ENCODE measurements at places on chromosomes 6 and 20.

GRCh38 chr6:16057446-16057845 lies 71.4 kb upstream of the MYLIP start:
- no peak for DNase-seq

- peak; percentile 40 for DNase-seq
Observed at GRCh38 chr20:53579581-53580375, 13.9 kb downstream of the ZNF217 start.

- no peak for DNase-seq
Observed at GRCh38 chr6:151523034-151523433, 29.2 kb downstream of the CCDC170 start.

DNA sequence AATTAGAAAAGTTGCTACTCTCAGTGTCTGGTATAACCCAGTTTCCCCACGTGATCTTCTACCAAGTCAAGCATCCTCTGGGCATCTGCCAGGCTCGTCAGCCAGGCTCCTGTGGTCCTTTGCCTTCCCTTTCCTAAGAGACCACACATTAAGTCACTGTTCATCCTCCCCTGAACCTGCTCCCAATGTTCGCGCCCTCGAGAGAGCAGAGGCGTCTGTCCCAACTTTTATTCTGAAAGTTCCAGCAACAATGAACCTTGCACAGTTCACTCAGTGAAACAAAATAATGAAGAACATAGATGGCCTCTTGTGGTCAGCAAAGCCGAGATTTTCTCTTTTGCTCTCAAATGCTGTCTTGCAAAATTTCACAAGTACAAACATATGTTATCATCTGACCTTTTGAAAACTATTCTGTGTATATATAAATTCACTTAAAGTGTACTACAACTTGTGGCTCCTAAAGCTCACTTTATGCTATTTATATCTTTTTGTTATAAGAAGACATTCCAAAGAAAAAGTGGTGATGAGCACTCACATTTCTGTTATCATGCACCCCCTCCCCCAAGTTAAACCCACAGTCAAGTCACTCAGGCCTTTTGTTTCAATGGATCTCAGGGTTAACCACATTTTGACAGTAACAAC lies 39.2 kb upstream of the NHSL1 start:
- peak; percentile 32 for DNase-seq

DNA sequence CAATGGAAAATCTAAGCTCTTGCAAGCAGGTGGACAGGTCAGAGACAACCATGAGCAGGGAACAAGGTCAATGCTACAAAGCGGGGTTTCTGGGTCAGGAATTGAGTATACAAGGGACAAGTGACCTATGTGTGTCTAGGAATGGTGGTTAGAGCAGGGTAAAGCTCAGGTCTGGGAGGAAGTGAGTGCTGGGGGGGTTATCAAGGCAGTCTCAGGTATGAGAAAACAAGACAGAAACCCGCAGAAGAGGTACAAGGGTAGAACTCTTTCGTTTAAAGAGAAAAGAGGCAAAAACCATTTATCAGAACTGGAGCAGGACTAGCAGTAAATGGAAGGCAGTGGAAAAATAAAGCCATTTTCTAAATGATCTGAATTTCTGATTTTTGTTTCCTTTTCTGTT lies 298.4 kb downstream of the ALDH8A1 start:
- DNase-seq: no peak

- DNase-seq: peak; percentile 45
Observed at GRCh38 chr6:106069478-106069877, 16.7 kb upstream of the PRDM1 start.

DNA sequence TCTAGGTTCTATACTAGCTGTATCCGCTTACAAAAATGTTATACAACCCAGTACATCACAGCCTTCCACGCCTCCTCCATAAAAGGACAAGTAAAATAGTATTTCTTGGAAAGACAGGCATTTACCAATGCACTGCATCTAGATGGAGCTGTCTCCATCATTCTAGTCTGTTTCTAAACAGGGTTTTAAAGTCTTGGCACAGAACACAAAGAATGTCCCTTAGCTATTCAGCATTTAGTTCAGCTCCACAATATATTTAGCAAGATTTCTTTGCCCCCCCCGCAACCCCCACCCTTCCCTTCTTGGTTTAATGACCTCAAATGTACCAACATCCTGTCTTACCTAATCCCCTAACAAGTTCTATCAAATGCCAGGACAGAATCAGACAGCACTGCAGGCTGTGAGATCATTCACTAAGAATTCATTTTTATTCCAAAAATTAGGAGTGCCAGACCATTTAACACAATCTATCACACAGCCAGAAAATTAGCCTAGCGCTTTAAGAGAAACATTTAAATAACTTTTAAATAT lies 198.6 kb downstream of the BACH2 start:
- peak; percentile 86 for DNase-seq

DNA sequence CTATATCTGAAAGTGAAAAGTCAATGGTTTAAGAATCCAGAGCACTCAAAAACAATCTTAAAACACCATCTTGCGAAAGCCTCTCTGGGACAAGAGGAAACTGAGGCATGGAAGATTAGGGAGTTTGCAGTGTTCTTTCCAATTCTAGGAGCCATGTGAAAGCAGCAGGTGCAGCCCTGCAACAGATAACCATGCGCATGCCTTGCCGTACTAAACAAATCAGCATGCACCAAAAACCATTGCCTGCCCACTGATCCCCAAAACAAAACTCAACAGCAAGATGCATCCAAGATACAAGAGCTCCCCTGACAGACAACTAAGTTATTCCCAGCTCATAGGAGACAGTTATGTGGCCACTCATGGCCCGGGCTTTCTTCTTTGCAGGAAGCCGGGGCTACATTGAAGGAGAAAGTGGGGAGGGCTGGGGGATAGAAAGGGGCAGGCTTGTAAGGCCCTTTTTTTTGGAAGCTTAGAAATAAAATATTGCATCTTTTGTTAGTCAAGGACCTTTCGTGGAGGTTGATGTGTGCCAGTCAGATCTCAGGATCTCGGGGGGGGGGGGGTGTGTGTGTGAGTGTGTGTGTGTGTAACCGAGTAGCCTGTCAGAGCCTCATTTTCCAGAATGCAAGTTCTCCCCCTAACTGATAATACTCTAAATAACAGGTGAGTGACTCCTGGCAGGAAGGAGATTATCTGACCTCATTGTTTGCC lies 178.4 kb downstream of the MBOAT1 start:
- DNase-seq: no peak

GRCh38 chr20:44204156-44204831 lies 6.3 kb downstream of the OSER1 start:
- DNase-seq: peak; percentile 87

DNA sequence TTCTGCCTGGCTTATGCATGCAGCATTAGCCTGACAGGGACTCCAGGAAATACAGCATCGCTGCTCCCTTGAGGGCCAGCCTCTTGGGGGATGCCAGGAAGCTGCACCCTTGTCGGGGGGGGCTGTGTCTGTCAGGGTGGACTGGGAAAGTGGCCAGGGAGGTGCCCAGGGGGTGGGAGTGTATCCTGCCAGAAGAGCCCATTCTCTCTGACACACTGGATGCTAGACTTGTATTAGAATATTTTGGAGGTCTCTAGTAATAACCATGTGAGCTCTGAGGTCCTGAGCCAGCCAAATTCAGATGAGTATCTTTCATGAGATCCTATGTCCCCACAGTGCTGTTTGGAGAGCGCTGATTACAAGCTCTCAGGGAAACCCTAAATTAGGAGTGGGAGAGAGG lies 89.1 kb downstream of the MYLK4 start:
- DNase-seq: no peak

DNA sequence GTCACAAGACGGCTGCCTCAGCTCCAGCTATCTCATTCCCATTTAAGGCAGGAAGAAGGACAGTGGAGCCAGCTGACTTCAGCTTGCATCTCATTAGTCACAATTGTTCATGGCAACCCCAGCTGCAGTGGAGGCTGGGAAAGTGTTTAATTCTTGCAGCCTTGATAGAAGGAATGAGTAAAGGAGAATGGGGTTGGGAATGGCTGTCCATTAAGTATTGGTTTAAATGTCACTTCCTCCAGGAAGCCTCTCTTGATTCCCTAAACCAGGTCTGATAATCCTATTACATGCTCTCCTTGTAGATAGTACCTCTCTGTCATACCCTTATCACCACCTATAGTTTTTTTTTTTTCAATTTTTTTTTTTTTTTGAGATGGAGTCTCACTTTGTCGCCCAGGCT lies 166.4 kb downstream of the TFAP2C start:
- DNase-seq: no peak

GRCh38 chr6:24574809-24575208 lies 71.2 kb downstream of the KIAA0319 start:
- DNase-seq: no peak

GRCh38 chr6:158962371-158962770 lies 37.6 kb downstream of the RSPH3 start:
- DNase-seq: peak; percentile 64

DNA sequence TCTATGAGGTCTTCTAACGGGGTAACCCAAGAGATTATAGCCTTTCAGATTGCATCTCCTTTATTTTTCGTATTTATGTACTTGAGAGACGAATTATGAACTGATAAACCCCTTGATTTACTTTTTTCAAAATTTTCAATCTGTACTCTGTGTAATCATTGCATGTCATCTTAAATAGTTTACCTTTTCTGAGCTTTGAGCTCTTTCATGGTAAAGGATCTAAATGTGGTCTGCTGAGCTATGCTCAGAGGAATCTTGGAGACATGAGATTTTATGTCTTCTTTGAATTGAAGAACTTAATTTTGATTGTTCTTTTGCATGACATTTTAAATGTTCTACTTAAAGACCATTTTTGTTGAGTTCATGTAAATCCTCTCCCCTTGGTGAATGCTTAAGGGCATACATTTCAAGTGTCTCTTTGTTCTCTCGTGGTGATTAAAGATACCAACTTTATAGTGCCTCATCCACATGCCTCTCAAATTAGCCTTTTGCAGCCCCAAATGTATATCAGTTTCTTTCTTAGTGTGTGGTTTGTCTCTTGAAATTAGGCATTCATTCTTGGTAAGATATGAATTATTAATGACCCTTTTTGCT lies 116.3 kb upstream of the SCGN start:
- DNase-seq: no peak

GRCh38 chr6:29112135-29112534 lies 4.3 kb downstream of the OR2J3 start:
- no peak for DNase-seq

DNA sequence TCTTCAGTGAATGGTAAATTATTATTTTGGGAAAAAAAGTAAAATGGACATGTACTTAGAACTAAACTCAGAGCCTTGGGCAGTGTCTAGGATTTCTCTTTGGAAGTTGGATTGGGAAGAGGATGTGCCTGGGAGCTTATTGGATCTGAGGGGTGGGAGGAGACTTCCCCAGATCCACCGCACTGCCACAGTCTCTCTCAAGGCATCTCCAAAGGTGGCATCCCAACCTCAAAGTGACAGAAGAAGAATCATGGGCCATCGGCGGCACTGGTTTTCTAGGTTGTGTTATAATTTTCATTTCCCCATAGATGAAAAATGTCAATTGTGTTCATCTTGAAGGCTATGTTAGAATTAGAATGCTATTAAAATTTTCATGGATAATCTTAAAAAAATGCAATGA lies 66.8 kb upstream of the CD93 start:
- DNase-seq: no peak

DNA sequence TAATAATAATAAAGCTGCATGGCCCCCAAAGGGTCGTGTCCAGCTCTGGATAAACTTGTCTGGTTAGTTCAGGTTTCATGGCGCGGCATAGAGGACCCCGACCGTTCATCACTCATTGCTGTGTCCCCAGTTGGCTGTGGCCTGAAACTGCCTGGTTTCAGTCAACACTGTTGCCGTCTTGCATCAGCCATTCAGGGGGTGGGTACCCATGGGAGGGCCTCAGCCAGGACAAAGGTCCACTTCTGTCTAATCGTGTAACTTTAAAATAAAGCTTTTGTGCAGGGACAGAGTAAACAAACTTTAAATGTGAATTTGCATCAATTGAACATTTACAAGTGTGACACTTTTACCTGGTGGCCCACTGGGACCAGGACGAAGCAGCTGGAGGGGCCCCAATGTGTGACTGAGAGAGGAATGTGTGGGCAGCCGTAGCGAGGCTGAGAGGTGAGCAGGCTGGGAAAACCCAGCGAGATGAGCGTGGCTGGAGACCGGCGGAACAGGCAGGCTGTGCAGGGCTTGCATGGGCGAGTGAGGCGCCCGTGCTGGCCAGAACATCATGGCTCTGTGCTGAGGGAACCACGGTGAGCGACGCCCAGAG lies 22.3 kb upstream of the UNC93A start:
- DNase-seq: no peak

- DNase-seq: peak; percentile 15
Observed at GRCh38 chr6:146915671-146916127, 288.5 kb upstream of the STXBP5 start.

DNA sequence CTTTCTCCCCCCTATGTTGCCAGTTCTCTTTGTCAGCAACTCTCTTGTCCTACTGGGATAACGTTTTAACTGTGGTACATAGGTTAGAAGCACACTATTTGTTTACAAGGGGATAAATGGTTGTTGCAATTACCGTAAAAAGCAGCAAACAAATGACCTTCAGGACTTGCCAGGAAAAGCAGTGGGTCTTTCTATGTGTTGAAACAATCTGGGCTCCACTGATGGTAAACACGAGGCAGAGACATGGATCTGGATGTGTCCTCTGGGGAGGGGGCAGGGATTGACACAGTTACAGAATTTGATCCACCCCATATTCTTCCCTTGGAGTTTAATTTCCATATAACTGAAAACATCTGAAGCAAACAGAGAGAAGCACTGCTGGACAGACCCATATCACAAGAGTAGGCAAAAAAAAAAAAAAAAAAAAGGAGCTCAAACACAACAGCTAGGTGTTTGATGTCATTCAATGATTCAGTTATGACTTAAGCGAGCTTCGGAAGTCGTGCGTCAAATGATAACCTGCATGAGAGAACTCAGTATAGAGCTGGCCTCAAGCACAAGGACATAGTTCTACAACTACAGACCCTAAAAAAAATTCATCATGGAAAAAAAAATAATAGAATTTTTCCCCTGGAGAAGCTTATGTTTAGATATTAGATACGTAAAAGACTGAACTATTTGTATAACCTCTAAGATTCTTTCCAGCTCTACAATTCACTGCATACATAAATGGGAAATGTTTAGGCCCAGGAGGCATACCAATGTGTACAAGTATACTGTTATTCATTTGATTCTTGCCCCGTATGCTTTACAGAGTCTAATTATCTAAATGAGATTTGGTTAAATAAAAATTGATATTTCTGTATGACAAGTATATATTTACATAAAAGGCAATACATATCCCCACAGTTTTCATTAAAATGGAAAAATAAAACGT lies 127.7 kb downstream of the ALDH8A1 start:
- no peak for DNase-seq

- peak; percentile 54 for DNase-seq
Observed at GRCh38 chr20:47137231-47137870, 219.1 kb downstream of the ZMYND8 start.

- peak; percentile 27 for DNase-seq
Observed at GRCh38 chr6:106739387-106739786, 110.0 kb downstream of the QRSL1 start.

GRCh38 chr20:61728786-61729770 lies 336.6 kb downstream of the TAF4 start:
- no peak for DNase-seq

- DNase-seq: no peak
Observed at GRCh38 chr6:168160506-168161370, 81.7 kb upstream of the FRMD1 start.

GRCh38 chr6:169886631-169887227 lies 135.3 kb downstream of the ERMARD start:
- no peak for DNase-seq
